Endothelial cell (in vitro differentiated cells): ENCODE measurements at places on chromosomes 4 and X. TPM values are rescaled to one million over a fixed set of nuclear protein-coding genes. Genes with fewer than 3 reads are reported as not detected.

- DNase-seq = no peak
These were observed 76.8 kb downstream of the DCHS2 start for GRCh38 chr4:154414796-154415195.

Gene NEIL3
- total RNA-seq = 1.7 TPM

- DNase-seq = no peak
These were observed 15.4 kb upstream of the MAGED1 start for GRCh38 chrX:51878056-51878455.

DNA sequence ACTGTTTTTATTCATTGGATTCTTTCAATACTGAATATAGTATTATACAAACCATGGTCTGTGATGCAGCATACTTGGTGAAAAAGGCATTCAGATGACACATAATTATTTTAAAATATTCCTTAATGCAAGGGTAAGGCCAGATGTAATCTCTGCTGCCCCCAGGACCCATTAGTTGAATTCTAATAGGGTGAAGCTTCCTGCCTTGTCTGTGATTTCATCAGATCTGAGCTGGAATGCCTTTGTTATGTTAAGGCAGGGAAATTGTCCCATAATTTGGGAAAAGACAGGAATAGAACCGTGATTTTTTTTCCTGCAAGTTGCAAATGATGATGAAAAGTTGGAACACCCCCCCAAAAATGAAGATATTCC is 26.1 kb downstream of the ZRSR2 start:
- DNase-seq = no peak

Gene IDH3G
- 43.3 TPM for total RNA-seq

- DNase-seq = no peak
These were observed 200.4 kb upstream of the PITX2 start for GRCh38 chr4:110823251-110823650.

Gene MAGEE2
- not detected for total RNA-seq

DNA sequence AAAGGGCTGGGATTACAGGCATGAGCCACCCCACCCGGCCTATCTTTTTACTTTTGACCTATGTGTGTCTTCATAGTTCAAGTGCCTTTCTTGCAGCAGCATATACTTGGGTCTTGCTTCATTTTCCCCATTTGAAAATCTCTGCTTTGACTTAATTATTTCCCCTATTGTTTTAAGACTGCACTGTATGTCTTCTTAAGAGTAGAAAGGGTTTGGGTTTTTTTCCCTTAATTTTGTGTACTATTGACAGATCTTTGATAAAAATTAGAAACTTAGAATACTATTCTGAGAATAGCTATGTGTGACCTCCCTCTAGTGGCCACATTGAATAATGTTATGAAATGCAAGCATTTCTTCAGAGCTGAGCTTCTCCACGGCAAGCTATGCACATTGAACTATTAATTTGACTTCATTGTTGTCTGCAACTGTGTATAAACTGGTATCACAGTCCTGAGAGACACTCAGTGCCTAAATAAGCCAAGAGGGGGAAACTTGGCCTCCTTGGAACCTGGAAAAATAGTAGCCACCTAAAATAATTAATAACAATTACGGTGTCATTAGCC is 8.7 kb upstream of the SLC25A4 start:
- DNase-seq = no peak

Gene SULT1E1
- not detected for total RNA-seq

Gene WDR17
- 0.64 TPM for total RNA-seq

Gene DDX60
- total RNA-seq = 5.0 TPM

Gene ADRA2C
- 3.2 TPM for total RNA-seq

DNA sequence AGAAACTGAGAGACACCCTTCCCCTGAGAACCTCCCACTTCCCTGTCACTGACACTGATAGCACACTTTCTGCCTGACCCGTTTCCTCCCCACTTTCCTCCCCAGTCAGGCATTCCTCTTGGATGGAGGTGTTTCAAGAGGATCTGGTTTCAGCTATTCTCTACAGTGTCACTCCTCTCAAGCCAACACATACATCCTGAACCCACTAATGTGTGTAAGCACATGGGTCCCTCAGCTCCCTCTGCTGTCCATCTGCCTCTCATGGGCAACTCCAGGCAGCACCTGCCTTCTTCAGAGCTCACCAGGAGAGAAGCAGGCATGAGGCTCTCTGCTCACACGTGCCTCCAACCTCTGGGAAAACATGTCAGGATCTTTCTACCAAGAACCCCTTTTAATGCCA is 207.6 kb downstream of the NAF1 start:
- no peak for DNase-seq
